Right forelimb (tissue), 1 donor: ENCODE measurements at places on chromosomes 11 and 22.
A peak's percentile ranks its signal among the peaks of the same experiment; 100 is the strongest.

GRCh38 chr11:37525336-37525735, 927.3 kb upstream of the RAG2 start:
- DNase-seq, result no peak

DNA sequence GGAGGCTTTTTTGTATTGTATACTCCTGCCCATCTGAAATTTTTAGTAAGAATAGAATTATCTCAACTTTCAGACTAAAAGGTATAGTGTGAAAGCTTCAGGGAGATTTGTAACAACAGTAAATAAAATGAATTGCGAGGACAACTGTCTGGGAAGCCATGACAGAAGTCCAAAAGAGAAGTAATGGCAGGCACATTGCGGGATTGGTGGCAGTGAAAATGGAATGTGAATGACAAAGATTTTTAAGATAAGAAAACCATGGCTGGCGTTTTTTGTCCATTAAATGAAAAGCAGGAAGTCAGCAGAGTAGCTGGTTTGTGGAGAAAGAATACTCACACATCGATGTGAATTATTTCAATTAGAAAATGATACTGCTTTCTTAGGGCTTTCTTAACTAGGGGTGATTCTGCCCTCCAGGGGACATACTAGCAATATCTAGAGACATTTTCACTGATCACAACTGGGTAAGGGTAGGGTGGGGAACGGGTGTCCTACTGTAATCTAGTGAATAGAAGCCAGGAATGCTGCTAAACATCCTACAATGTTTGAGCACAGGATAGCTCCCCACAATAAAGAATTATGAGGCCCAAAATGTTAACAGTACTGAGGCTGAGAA, 1.6 kb downstream of the NPAT start:
- DNase-seq, result no peak

- DNase-seq, result no peak
These were observed 6.7 kb upstream of the CCDC90B start for GRCh38 chr11:83292709-83293456.

GRCh38 chr11:67535561-67535960, 12.3 kb upstream of the CABP2 start:
- no peak for DNase-seq

- no peak for DNase-seq
These were observed 32.6 kb downstream of the PPFIBP2 start for GRCh38 chr11:7546324-7546791.

- DNase-seq, result no peak
These were observed 784 bp upstream of the SYNGR1 start for GRCh38 chr22:39348909-39349505.

GRCh38 chr22:49966774-49967705, 6.5 kb downstream of the PIM3 start:
- peak; percentile 49 for DNase-seq

GRCh38 chr11:64089915-64090805, 54.4 kb downstream of the FLRT1 start:
- DNase-seq, result no peak

GRCh38 chr11:46034041-46034440, 87.2 kb downstream of the PHF21A start:
- no peak for DNase-seq

- no peak for DNase-seq
These were observed 28.3 kb downstream of the POU2AF1 start for GRCh38 chr11:111350811-111351210.

- peak; percentile 88 for DNase-seq
These were observed 94.3 kb downstream of the SLC17A6 start for GRCh38 chr11:22432291-22433093.

GRCh38 chr11:65341856-65342255, 8.2 kb downstream of the DPF2 start:
- DNase-seq, result no peak

GRCh38 chr22:49786976-49787706, 40.5 kb downstream of the BRD1 start:
- no peak for DNase-seq

DNA sequence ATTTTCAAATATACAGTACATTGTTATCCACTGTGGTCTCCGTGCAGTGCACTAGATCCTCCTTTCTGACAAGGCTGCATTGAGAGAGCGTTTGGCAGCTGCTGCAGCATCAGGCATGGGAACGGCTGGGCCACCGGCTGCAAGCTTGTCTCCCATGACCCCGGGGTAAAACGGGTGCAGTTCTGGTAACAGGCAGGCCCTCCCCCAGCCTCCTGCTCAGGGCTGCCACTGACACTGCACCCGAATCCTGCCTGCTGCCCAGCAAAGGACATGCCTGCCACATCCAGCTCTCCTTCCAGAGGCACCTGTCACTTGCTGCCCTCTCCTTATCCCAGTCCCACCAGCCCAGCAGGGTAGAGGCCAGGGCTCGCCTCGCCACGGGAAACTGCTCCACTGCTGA, 124.5 kb upstream of the TMEM45B start:
- DNase-seq, result no peak

DNA sequence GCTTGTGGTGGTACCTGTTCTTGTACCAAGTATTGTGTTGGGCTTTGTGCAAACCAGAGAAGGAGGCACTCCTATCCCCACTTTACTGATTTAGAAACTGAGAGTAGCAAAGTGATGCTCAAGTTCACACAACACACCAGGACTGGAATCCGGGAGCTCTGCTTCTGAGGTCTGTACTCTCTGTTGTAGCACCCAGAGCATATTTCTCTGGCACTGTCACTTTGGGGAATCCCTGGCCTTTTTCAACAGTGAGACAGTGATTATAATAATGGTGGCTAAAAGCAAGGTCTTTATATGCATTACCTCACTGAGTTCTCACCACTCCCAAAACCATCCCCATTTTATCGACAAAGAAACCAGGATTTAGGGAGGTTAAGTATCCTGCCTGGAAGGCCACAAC, 362.4 kb downstream of the TENM4 start:
- DNase-seq, result no peak

GRCh38 chr11:69911310-69912160, 92.3 kb upstream of the FGF3 start:
- DNase-seq, result peak; percentile 36

GRCh38 chr11:81874635-81875034, 859.0 kb downstream of the FAM181B start:
- no peak for DNase-seq

DNA sequence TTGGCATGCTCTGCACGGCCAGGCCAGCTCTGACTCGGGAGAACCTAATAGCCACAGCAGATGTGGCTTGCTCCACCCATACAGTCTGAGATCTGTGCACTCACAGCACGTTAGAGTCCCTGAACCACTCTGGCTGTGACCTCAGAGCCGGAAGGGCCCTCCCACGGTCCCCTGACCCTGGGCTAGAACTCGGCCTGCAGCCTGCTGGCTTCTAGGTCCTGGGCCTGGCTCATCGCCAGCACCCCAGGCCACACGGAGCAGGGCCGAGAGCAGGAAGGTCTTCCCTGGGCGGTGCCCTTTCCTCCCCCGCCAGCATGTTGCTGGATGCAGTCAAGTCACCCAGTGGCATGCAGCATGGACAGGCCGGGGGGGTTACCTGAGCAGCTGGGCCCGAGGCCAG, 35.3 kb upstream of the TTLL12 start:
- DNase-seq, result no peak

GRCh38 chr11:30855383-30856006, 269.3 kb upstream of the MPPED2 start:
- no peak for DNase-seq

- DNase-seq, result no peak
These were observed 114.1 kb downstream of the LARGE1 start for GRCh38 chr22:33806191-33806590.

DNA sequence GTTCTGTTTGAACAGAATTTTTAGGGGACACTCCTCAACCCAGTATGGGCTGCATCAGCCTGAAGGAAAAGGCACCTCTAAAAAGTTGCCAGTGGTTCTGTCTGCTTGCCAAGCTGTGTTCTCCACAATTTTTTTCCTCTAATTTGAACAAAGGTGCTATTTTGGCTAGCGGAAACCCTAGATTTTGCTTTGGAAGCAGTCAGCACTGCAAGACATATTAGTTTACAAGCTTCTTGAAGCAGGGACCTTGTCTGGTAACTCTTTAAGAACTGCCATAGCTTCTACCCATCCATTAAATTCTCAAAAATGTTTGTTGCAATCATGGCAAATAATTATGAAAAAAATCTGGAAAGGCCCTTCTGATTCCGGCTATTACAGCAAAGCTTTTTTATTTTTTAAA, 75.6 kb upstream of the HEPHL1 start:
- DNase-seq, result no peak

DNA sequence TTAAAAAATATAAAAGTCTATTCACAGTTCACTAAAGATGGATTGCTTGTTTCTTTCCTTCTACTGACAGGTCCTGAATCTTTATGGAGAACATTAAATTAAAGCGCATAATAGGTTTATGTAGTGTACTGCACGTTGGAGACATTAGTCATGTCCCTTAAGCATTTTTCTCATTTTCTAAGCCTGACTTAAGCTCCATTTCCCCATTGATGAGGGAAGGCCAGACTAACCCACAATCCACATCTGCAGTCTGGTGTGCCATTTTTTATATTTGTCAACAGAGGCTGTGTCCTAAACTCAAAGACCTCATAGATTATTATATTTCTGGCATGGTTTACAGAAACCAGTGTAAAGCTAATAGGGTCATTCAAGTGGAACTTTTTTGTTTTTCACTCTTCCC, 39.9 kb downstream of the CADM1 start:
- no peak for DNase-seq

DNA sequence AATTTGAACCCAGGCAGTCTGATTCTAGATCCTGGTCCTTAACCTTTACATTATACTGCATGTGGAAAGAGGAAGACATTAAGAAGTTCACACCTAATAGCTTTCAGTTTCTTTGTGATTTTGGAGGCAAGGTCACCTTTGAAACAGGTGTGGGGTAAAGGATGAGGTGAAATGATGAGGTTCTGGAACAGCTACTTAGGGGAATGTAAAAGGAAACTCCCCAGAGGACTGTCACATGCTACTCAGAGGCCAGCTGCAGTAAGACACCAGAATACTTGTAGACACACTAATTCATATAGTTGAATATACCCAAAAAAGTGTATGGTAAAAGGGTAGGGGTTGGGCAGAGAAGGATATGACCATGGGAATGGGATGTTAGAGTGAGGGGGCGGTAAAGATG, 5.4 kb downstream of the APIP start:
- no peak for DNase-seq

DNA sequence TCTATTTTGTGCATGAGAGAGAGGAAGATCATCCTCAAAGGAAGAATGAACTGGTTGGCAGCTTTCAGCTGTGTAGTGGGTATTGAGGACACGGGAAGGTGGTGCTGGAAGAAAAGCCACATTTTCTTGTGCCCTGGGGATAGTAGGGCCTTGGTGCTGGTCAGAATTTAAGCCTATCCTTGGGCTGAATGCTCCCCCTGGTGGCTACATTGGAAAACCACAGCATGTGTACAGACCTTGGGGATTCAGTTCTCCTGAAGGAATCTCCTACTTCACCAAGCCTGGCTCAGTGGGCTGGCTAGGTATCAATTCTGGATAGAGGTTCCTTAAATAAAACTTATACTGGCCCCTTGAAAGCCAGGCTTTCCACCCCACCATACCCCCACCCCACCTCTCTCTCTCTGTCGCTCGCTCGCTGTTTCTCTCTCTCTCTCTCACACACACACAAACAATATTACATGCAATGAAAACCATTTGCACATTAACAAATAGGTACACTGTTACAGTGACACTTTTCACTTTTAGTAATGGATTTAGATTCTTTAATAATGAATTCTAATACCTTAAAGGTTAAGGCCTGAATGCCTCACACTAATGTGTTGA, 2.8 kb upstream of the OR51M1 start:
- peak; percentile 47 for DNase-seq

DNA sequence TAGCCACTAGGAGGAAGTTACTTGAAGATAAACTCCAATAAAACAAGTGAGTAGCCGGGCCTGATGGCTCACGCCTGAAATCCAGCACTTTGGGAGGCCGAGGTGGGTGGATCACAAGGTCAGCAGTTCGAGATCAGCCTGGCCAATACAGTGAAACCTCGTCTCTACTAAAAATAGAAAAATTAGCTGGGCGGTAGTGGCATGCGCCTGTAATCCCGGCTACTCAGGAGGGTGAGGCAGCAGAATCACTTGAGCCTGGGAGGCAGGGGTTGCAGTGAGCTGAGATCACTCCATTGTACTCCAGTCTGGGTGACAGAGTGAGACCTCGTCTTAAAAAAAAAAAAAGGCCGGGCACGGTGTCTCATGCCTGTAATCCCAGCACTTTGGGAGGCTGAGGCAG, 34.0 kb upstream of the CLPB start:
- DNase-seq, result no peak

DNA sequence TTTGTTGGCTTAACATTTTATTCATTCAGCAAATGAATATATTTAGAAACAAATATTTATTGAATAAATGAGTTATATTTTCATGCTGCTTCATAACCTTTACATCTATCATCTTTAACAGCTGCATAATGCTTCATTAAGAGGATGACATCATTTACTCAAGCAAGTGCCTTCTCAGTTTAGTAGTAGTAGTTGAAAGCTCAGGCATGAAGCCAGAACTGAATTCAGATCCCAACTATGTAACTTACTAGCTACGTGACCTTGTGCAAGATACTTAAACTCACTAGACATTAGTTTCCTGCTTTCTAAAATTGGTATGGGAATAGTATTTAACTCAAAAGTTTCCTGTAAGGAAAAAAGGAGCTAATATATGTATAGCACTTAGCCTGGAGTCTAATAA, 90.3 kb downstream of the TMPRSS5 start:
- DNase-seq, result no peak

GRCh38 chr11:72696866-72697700, 22.9 kb upstream of the PDE2A start:
- DNase-seq, result no peak

DNA sequence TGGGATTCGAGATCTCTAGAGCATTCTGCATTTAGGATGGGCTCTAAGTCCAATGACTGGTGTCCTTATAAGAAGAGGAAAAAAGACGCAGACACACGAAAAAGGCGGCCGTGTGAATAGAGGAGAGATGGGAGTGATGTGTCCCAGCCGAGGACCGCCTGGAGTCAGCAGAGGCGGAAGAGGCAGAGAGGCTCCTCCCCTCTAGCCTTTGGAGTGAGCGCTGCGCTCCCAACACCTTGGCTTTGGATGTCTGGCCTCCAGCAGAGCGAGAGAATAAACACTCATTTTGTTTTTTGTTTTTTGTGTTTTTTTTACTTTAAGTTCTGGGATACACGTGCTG, 83.0 kb upstream of the RTL6 start:
- DNase-seq, result no peak

DNA sequence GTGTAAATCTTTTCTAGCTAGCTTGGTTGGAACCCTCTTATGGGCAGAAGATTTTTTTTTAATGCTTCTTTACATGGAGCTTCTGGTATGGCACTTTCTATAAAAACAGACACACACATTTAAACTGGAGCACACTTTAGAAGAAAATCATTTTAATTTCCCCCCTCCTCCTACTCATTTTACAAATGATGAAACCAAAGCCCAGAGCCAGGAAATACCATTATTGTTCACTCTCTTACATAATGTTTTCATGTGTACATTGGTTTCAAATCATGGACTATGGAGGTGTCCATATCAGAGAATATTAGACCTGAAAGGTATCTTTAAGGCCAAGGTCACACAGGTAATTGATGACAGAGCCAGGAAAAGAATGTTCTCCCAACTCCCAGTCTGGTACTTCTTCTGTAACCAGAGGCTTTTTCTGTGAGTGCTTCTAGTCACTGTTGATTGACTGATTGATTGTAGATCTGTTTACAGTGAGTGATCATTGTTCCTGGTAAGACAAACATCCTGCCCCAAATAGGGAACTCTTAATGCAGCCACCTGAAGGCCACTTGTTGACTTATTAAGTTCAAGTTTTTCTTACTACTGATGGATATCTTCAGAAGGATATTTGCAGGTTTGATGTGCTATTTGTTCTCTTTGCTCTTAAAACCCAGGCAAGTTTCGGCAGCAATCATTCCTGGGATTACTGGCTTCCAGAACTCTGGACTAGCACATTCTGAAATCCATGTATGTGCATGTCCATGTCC, 26.8 kb upstream of the ME3 start:
- no peak for DNase-seq
